RWPE1 (cell line): ENCODE measurements at places on chromosomes 4 and X.

- no peak for DNase-seq
These were observed 3.6 kb downstream of the DRP2 start for GRCh38 chrX:101223226-101223625.

GRCh38 chr4:26471890-26472289 lies 18.4 kb downstream of the CCKAR start:
- DNase-seq = no peak

DNA sequence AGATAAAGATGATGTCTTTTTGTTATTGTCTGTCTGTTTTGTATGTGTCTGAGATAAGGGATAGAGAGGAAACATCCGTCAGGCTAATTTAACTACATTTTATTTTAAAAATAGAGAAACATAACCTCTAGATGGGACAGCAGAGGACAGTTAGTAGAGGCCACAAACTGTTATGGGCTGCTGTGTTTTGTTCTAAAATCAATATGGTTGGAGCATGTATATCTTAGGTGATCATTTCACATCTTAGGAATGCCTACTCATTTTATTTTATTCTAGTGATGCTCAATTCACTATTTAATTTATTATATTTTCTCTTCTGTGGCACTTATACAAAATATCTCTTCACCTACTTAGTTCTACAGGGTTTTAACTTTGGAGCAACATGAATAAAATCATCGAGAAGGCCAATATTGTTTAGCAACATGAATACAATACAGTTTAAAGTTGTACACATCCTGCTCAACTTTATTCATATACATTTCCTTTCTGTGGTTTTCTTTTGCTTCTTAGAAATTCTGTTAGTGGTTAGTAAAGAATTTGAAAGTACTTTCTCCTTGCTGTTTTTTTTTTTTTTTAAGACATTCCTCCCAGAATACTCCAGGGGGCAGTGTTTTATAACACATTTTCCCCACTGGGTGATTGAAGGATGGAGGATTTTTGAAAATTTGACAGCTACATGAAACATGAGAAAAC lies 392.9 kb downstream of the UNC5C start:
- DNase-seq = peak; percentile 45

DNA sequence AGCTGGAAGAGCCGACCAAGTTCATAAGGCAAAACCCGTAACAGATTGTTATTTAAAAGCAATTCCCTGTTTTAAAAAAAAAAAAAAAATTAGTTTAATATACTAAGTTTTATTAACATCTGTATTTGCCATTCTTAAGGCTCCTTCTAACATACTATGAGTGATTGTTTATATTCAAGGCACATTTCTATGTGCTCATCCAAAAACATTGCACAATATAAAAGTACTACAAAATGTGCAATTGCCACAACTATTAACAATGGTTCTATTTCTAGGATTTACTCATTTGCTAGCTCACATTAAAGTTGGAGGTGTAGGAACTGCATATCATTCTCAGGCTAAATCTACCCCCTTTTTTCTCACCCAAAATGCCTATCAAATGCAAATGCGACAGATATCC lies 46.1 kb downstream of the CNOT6L start:
- no peak for DNase-seq

DNA sequence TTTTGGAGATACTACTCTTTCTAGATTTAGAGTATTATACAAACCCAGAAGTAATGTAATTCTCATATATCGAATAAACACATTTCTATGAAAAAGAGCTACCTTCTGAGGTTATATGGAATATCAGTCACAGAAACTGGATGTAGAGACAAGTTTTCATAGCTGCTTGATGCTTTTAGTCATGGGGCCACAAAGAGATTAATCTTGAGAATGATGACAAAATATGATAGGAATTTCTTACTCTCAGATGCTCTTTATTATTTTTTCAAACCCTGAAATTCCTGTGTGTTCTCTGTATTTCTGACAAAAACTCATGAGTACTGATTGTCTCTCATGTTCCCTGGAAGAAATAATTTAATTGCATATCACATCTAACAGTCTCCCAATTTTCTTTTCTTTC lies 662.5 kb downstream of the RAPGEF2 start:
- DNase-seq = peak; percentile 1

DNA sequence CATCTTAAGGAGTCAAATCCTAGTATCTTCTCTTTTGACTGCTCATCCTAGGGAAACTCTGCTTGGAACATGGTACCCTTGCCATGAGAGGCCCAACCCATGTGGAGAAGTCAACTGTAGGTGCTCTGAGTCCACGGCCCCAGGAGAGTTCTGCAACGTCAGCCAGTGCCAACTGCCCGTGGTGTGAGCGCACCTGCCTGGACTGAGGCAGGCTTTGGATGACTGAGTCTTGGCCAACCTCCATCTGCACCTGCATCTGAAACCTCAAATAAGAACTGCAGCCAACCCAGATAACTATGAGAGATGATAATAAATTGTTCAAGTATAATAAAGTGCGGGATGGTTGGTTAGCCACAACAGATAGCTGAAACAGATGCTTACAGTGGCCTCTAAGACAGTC lies 772.0 kb downstream of the TRIML1 start:
- no peak for DNase-seq

GRCh38 chr4:169278624-169279023 lies 7.9 kb upstream of the SH3RF1 start:
- DNase-seq = no peak

GRCh38 chr4:86744570-86744969 lies 104.6 kb downstream of the SLC10A6 start:
- DNase-seq = no peak

GRCh38 chr4:2350982-2351381 lies 67.5 kb downstream of the ZFYVE28 start:
- DNase-seq = no peak

DNA sequence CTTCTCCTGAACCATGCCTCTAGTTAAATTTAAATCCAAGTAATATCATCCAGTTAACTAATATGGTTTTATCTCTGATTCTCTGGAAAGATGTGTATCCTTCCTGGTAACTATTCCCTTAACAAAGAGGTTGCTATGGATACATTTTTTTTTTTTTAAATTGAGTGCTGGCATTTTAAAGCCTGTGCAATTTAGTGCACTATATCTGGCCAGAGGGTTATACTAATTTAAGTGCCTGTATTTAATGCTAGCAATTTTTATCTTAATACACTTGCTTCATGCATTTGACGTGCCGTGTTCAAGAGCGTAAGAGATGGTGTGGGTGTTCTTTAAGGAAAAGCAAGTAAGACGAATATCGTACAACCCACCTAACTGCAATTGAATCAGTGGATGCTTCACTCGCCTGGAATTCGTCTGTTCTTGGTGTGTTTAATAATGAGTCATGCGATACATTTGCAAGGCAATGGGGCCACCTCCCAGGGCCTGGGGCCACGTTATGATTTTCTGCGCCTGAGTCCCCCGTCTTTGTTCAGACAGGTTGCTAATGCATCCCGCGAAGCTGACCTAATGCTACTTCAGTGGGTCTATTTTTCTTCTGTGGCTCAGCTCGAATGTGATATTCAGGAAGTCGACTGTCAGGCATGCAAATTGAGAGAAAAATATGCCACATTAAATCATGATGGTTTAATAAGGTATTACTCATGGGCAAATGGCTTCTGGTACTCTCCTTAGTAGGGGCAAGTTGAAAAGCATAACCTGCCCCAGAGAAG lies 14.2 kb upstream of the MID1 start:
- DNase-seq = peak; percentile 73

DNA sequence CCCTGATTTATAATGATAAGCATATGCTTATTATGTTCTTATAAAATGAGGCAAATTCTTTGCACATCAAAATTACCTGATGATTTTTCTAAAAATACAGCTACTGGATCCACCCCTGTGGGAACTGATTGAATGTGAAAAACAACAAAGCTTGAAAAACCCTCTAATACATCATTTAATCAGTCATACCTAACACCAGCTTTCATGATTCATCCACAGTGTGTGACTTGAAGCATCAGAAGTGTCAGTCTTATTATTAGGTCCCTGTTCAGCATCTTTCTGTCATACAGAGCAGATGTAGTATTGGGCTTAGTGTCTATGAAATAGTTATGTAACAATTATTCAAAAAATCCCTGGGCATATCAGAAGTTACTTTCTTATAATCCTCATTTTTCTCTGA lies 671.3 kb upstream of the GALNT7 start:
- DNase-seq = no peak

- no peak for DNase-seq
These were observed 8.9 kb upstream of the HTRA3 start for GRCh38 chr4:8260656-8261111.

DNA sequence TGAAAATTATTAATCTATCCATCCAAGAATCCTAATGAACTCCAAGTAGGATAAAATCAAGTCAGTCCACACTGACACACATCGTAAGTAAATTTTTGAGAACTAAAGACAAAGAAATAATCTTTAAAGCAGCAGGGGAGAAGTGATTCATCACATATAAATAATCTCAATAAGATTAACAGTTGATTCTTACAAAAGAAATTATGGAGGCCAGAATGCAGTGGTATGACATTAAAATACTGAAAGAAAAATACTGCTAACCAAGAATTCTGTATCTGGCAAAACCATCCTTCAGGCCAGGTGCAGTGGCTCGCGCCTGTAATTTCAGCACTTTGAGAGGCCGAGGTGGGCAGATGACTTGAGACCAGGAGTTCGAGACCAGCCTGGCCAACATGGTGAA lies 96.1 kb upstream of the SH3RF1 start:
- no peak for DNase-seq

- no peak for DNase-seq
These were observed 27.9 kb downstream of the FGF13 start for GRCh38 chrX:138683600-138683999.

DNA sequence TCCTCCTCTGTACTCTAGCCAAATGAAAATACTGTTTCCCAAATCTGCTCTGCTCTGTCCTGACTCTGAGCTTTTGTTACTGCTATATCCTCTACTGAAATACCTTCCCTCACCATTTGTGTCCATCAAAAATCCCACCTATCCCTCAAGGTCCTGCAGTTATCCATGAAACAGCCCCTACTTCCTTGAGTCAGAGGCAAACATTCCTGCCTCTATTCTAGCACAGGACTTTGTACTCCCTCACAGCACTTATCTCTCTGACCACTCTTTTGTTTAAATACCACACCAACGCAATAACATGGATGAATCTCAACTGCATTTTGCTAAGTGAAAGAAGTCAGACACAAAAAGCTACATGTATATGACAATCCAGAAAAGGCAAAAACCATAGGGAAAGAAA lies 10.5 kb upstream of the RNF128 start:
- no peak for DNase-seq

GRCh38 chr4:1031956-1032795 lies 20.8 kb downstream of the FGFRL1 start:
- no peak for DNase-seq

DNA sequence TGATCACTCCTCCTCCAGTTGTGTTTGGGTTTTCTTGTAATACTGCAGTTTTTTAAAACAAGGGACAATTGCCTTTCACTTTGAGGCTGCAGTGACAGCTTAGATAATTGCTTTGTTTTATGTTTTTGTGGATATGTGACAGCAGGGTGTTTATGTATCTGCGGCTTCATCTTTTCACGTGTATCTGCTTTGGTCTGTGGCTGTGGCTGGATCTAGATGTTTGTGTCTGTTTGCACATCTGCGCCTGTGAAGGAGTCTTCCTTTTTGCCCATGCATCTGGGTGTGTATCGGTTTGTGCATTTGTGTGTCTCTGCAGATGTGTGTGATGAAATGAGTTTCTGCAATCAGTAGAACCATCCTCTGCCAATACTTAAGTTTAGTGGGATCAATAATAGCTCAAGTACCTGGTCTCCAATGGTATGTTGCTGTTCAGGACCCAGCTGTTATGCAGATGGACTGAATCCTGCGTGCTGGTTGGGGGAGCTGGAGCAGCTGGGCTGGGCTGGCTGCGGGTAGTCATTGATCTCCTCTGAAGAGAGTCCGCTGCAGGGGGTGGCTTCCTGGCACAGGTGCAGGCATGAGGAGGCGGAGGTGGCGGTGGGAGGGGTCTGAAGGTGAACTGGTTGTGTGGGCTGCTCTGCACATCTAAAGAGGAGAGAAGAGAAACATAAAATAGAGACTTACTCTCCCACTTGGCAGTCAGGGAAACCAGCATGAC lies 390.3 kb downstream of the SH2D1A start:
- no peak for DNase-seq

DNA sequence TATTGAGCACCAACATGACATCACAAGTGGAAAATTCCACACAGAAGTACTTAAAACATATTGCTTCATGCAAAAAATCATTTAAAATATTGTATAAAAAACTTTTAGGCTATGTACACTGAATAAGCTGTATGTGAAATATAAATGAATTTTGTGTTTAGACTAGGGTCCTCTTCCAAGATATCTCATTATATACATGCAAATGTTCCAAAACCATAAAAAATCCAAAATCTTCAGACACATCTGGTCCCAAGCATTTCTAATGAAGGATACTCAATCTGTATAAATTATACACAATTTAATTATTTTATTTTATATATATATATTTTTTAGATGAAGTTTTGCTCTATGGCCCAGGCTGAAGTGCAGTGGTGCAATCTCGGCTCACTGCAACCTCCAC lies 10.1 kb upstream of the GSX2 start:
- no peak for DNase-seq
